ENCODE measurements at places on chromosomes 3 and 15. TPM values are rescaled to one million over a fixed set of nuclear protein-coding genes. Genes with fewer than 3 reads are reported as not detected.

DNA sequence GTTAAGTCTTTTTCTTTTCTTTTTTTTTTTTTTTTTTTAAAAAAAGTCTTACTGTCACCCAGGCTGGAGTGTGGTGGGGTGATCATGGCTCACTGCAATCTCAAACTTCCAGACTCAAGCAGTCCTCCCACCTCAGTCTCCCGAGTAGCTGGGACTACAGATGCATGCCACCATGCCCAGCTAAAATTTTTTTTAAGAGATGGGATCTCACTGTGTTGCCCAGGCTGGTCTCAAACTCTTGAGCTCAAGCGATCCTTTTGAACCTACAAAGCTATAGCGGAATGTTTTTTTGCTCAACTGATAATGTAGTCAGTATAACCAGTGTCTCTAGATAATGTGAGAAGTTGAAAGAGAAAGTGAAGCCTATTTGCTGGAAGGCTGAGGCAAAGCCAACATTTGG is 3.9 kb upstream of the IGF2BP2 start:
- no peak for DNase-seq

DNA sequence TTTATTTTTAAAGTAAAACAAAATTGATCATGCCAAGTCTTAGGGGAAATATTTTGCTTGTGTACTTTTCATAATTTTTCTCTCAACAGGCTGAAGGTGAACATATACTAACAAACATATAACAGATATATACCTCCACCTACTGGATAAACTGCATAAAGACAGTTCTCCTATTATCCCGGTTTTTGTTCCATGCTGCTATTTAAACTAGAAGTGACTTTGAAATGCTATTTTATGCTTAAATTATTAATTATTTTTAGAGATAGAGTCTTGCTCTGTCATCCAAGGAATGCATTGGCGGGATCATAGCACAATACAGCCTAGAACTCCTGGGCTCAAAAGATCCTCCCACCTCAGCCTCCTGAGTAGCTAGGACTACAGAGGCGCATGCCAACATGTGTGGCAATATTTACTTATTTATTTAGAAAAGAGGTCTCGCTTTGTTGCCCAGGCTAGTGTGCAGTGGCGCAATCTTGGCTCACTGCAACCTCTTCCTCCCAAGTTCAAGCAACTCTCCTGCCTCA is 49.8 kb downstream of the ST3GAL6 start:
- peak; percentile 31 for DNase-seq

DNA sequence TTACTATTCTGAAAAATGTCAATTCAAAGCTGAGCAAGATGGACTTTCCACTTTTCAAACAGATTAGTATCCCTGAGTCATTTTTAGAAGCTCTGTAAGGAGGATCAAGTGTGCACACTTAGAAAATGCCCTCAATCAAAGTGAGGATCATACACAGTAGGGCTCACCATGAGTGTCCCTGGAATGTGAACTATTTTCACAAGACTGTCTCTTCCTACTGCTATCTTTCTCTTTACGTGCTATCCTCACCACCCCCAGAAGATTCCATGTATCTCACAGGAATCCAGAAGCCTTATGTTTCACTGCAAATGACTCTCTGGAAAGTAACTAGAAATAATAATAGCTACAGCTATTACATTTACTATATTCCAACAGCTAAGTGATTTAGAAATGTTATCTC is 349.9 kb upstream of the TGFBR2 start:
- no peak for DNase-seq

GRCh38 chr3:16329826-16330129 is 64.8 kb downstream of the OXNAD1 start:
- no peak for DNase-seq

GRCh38 chr3:185820973-185821758 is 3.7 kb downstream of the IGF2BP2 start:
- DNase-seq = peak; percentile 47

GRCh38 chr15:90782442-90782841 is 65.3 kb downstream of the BLM start:
- no peak for DNase-seq

DNA sequence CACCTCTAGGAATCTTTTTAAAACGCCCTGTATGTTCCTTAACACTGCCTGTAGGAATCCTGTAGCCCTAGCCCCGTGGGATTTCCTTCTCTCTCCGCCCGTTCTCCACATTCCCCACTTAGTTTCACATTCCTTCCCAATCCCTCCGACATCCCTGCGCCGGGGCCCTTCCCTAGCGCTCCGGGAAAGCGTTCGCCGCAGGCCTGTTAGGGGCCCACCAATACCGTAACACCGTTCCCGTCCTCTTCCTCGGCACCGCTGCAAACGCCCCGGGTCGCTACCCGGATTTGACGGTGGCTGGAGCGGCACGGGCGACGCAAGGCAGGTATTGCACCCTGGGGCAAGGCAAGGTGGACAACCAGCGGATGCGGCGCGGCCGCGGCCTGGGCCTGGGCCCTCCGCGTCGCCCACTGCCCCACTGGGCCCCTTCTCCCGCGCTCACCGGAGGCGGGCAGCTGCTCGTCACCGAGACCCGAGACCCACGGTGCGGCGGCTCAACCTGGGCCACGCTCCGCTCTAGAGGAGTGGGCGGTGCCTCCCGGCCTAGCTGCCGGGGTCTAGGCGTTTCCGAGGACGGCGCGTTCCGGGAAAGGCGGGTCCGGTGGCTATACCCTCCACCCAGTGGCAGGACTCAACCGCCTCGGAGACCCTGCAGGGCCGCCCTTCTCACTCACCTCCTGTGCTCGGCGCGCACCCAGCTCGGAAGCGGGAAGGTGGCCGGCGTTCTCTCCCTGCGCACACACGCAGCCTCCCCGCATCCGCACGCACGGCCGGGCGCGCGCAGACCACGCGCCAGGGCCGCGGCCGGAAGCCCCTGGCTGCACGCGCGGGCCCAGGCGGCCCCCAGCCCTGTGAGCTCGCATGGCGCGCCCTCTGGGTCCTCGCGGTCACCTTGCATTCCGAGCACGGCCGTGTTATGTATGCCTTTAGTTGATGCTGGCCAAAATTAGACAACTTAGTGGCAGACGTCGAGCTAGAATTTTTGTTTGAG is at the start of gene B3GALNT1:
Gene B3GALNT1, minus strand, starts transcription at position 789 of the 991 bp plus-strand sequence. CDS start 18,595 bp downstream, outside the sequence.
- DNase-seq = peak; percentile 29

GRCh38 chr3:64161481-64161952 is 63.7 kb downstream of the PRICKLE2 start:
- peak; percentile 44 for DNase-seq

- DNase-seq = no peak
These were observed 31.2 kb downstream of the PLA1A start for GRCh38 chr3:119628816-119629445.

Gene OR5K2
- not detected for polyA plus RNA-seq

Gene CEP19
- polyA plus RNA-seq = 4.4 TPM

Gene ALS2CL
- 11.9 TPM for polyA plus RNA-seq

Measured in renal cortex interstitium (tissue), 15 donors.